ENCODE measurements at places on chromosomes 1 and 21.
A peak's percentile ranks its signal among the peaks of the same experiment; 100 is the strongest.

DNA sequence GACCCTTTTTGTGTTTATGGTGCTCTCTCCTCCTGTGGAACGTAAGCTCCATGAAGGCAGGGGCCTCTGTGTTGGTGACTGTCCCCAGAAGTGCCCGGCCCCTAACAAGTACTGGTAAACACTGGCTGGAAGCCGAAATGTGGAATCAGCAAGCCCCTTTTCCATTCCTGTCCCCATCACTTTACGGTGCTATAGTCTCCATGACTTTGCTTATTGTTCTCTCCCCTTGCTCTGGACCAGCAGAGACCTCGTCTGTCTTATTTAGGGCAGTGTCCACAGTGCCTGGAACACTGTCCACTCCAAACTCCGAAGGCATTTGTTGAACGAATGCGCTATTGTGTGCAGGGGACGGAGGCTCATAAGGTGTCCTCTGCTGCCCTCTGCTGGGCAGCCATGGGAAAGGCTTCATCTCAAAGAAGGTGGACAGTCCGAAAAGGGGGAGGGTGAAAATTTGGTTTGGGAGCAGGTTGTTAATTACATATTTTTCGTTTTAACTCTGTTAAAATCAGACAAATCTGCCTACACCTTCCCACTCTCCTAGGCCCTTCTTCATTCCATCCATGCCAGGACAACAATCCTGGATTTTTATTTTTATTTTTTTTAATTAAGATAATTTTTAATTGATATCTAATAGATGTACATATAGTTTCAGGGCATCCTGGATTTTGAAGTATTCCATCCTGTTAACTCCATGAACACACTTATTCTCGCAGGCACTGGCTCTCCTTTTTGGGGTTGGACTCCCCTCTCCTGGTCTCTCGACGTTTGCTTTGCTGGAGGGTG, 115.6 kb downstream of the PGBD5 start:
- DNase-seq, result peak; percentile 88

DNA sequence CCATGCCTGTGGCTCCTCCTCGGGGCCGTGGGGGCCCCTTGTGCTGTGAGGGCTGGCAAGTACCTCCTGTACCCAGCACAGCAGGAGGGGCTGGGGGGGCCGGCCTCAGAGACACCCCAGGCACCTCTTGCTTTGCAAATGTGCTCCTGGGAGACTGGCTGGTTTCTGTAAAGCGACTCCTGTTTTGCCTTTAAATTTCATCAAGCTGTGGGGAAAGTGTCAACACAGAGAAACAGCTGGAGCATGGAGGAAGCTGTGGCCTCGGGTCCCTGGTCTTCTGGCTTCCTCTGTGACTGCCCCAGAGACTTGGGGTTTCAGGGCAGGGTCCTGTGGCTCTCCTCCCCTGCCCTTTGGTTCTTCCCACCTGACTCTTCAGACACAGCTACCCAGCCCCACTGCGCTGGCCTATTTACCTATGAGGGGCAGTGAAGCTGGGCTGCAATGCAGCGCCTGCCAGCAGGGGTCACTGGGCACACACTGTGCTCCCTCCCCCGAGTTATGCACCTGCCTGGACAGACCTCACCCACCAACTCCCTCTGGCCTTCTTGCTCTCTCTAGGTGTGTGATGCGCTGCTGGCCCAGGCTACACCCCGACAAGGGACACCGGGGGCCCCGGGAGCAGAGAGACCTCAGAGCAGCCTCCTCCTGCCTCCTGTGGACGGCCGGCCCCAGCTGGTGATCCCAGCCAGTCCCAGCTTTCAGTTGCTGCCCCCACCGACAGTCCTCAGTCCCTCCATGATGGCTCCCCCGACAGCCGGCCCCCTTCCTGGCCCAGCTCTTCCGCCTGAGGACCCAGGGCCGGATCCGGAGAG, 17.6 kb upstream of the PEX10 start:
- DNase-seq, result no peak

DNA sequence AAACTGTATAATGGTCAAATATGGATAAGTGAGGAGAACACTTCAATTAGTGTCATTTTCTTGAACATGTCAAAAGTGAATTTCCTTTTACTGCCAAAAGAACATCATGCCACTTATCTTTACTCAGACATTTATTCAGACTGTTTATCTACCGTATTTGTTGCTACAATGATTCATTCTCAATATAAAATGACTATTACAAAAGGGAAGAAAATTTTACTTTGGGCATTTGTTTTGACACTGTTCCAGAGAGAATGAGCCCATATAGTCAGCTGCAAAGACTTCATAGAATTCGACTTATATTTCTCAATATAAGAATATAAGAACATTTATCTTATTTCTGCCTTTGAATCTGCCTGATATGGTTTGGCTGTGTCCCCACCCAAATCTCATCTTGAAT, 1699.1 kb downstream of the BRINP3 start:
- no peak for DNase-seq

GRCh38 chr1:181778640-181779260, 282.8 kb downstream of the ZNF648 start:
- DNase-seq, result no peak

GRCh38 chr1:15352128-15352957, 57.3 kb upstream of the EFHD2 start:
- DNase-seq, result no peak

- no peak for DNase-seq
Measured at GRCh38 chr21:30758306-30758705, 3.1 kb upstream of the KRTAP21-1 start.

- DNase-seq, result no peak
Measured at GRCh38 chr1:35559317-35559944, 1.8 kb downstream of the NCDN start.

GRCh38 chr1:87292684-87293493, 35.8 kb upstream of the LMO4 start:
- DNase-seq, result no peak
